ENCODE measurements at places on chromosomes 16 and 17.

DNA sequence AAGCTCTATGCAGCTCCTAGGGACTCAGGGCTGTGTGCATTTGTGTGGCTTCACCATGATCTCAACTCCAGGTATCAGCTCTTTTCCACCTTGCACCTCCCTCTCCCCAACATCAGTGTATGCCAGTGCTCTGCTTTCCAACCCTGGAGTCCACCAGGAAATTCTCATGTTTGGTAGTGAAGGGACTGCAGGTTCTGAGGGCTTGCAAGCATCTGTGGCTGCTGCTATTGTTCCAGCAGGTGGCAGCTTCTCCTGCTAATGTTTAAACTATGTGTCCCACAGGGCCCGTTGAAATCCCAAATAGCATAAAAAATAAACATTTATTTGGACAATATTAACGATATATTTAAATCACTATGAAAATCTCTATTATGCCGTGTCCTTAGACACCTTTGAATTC lies 82.0 kb downstream of the RGS9 start:
- no peak for DNase-seq

DNA sequence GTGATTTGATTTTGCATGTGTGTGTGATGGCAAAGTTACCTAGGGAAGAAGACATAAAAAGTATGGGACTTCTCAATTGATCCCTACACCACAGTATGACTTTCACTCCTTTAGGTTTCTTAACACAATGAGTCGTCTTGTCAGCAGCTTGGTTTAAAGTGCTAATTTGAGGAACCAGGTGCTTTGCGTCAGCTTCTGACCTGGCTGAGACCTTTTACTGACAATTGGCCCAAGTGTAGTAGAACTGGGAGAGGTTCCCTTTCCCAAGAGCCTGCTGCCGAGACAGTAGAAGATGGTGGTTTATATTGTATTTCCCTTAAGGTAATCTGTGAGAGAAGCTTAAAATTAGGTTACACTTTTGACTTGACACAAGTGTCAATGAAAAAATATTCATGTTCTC lies 54.9 kb downstream of the LDHD start:
- no peak for DNase-seq

DNA sequence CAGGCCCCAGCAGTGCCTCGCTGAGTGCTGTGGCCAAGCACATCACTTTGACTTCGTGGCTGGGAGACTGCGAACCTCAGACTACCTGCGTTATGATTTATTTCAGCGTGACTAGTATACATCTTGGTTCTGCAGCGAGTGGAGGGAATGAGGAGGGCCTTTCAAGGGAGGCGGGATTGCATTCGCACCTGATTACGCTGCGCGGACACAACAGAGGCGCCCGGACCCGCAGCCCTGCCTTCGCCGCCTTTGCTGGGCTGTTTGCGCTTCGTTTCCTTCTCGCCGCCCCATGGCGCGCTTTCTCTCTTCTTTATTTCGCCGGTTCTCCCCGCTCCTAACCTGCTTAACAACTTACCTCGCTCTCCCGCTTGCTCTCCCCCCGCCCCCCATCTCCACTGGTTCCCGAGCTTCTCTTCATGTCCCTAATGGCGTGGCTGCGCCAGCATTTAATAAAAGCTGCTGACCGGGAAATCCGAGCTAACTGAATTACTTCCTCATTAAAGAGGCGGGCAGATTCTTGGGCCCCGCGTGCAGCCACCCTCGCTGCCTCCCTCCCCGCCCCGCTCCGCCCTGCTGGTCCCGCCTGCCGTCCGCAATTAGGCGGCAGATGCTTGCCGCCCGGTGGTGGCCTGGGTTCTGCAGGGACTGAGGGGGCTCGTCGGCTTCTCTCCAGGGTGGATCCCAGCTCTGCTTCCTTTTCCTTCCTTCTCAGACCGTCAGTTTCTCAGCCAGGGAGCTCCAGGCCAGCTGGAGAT lies 257.6 kb upstream of the SDK2 start:
- no peak for DNase-seq

DNA sequence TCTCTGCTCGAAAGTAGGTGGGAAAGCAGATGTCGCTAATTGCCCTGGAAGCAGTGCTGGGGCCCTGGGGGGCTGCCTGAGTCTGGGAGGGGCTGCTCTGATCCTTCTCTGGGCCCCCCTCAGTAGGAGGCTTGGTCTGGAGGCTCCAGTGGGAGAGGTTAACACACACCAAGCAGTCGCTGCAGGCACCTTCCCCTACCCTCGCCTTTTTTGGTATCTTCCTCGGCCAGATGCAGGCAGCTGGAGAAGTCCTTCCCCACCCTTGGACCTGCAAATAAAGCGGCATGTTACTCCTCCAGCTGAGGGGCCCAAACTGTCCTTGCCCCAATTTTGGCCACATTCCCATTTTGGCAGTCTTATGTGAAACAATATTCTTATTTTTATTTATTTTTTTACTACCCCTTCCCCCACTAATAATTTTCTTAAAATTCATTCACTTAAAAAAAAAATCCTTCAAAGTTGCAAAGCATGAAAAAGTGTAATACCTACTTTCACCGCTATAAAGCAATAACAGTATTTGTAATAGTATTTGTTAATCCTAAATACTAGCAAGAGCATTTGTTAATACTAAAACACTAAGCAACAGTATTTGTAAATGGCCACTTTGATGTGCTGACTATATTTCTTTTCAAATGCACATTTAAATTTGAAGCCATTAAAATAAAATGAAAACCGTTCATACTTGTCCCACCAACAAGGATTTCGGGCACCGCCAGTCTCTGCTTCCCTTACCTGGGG lies 15.0 kb downstream of the C16orf46 start:
- no peak for DNase-seq

DNA sequence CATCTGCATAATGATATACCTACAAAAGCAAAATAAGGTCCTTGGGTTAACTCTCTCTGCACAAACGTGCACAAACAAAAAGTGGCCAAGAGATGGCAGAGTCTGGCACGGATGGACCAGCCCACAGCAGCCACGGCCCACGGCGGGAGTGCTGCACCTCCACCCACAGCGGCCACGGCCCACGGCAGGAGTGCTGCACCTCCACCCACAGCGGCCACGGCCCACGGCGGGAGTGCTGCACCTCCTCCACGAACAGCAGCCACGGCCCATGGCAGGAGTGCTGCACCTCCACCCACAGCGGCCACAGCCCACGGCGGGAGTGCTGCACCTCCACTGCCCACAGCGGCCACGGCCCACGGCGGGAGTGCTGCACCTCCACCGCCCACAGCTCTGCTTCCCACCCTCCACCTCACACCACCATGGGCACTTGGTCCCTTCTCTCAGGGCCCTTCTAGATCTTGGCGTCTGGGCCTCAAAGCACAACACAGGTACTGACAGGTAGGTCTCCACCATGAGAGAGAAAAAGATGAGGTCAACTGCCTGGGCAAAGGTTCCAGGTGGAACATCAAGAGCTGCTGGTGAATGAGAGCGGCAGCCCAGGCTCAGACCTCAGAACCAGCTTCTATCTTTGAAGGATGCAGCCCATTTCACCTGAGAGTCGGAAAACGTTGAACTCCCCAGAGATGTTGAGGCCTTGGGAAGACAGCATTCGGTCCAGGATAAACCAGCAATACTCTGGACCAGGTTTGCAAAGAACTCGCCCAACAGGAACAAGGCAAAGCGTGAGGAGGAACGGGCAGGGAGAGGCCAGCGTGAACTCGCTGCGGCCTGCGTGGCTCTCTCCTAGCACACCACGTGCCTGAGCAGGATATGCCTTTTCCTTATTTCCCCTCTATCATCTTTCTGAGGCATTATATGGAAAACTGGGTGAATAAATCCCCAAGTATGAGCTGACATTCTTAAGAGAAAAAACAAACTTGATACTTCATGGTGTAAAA lies 124.5 kb downstream of the ZNF778 start:
- DNase-seq, result no peak

- peak; percentile 32 for DNase-seq
Measured at GRCh38 chr16:50831751-50832150, 89.9 kb downstream of the CYLD start.

DNA sequence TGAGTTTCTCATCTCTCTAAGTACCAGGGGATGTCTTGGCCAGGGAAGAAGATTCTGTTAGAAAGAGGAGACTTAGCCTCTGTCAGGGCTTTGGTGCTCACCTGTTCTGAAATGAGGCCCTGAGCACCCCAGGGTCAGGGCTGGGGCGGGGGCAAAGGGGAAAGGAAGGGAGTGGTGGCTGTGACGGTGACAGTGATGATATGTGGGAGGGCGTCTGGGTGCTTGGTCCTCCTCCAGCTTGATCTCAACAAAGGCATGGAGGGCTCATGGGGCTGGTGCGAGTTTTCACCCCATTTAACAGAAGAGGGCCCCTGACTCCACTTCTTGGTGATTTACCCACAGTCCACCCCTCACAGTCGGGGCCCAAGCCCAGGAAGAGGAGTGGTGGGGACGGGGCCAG lies 15.1 kb downstream of the SOX8 start:
- no peak for DNase-seq

- no peak for DNase-seq
Measured at GRCh38 chr16:12348733-12349704, 372.5 kb downstream of the SNX29 start.

- DNase-seq, result no peak
Measured at GRCh38 chr17:14222611-14223010, 14.1 kb downstream of the CDRT15 start.

GRCh38 chr16:49755716-49756505 lies 100.0 kb downstream of the ZNF423 start:
- DNase-seq, result no peak

DNA sequence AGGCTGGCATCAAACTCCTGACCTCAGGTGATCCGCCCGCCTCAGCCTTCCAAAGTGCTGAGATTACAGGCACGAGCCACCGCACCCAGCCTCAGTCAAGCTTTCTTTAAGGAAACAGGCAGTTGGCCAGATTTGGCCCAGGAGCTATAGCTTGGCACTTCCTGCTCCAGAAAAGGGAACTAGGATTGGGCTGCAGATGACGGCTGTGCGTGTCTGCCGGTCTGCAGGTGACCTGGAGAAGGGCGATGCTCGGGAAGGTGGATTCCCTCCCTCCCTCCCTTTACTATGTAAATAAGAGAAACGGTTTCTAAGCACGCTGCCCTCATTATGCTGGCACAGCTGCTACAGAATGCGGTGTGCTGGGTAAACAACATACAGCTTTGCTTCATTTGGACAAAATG lies 215.9 kb downstream of the RPTOR start:
- peak; percentile 61 for DNase-seq

GRCh38 chr16:82783933-82784572 lies 157.3 kb downstream of the CDH13 start:
- DNase-seq, result no peak

DNA sequence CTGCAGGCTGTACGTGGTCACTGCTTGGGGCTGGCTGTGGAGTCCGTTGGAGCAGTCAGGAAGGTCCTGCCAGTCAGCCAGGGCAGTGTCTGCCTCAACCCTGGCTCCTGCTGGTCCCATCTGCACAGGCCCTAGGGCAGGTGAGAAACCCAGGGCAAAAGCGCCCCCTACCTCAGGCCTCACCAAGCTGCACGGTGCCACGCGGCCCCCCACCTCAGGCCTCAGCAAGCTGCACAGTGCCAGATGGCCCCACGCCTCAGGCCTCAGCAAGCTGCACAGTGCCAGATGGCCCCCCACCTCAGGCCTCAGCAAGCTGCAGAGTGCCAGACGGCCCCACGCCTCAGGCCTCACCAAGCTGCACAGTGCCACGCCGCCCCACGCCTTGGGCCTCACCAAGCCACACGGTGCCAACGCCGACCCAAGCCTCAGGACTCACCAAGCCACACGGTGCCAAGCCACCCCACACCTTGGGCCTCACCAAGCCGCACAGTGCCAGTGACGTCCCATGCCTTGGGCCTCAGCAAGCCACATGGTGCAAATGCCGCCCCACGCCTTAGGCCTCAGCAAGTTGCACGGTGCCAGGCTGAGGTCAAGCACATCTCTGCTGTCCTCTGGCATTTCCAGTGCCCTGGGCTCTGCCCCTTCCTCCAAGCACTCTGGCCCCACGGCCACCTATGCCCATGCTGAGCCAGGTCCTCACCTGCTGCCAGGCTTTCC lies 5.5 kb downstream of the TMEM204 start:
- DNase-seq, result no peak

GRCh38 chr17:77886387-77886728 lies 72.1 kb upstream of the TNRC6C start:
- DNase-seq, result no peak

GRCh38 chr17:42287305-42287976 lies 857 bp upstream of the STAT5A start:
- DNase-seq, result no peak

- DNase-seq, result peak; percentile 100
Measured at GRCh38 chr17:59837308-59838051, 55.3 kb downstream of the TUBD1 start.
